ENCODE measurements at places on chromosomes 4 and X. TPM values are rescaled to one million over a fixed set of nuclear protein-coding genes. Genes with fewer than 3 reads are reported as not detected.

The TMEM47 gene
- total RNA-seq = not detected

The MAGEA2 gene
- not detected for total RNA-seq

The GSX2 gene
- total RNA-seq = not detected

The EVC gene
- 4.7 TPM for total RNA-seq

The FRG2 gene
- total RNA-seq = not detected

The ITM2A gene
- total RNA-seq = 145 TPM

The NUP54 gene
- 58.6 TPM for total RNA-seq

The SCARB2 gene
- total RNA-seq = 22.3 TPM

The SPIN2A gene
- total RNA-seq = 0.81 TPM

The FAM9B gene
- total RNA-seq = not detected

The HSD17B13 gene
- total RNA-seq = 0.30 TPM

DNA sequence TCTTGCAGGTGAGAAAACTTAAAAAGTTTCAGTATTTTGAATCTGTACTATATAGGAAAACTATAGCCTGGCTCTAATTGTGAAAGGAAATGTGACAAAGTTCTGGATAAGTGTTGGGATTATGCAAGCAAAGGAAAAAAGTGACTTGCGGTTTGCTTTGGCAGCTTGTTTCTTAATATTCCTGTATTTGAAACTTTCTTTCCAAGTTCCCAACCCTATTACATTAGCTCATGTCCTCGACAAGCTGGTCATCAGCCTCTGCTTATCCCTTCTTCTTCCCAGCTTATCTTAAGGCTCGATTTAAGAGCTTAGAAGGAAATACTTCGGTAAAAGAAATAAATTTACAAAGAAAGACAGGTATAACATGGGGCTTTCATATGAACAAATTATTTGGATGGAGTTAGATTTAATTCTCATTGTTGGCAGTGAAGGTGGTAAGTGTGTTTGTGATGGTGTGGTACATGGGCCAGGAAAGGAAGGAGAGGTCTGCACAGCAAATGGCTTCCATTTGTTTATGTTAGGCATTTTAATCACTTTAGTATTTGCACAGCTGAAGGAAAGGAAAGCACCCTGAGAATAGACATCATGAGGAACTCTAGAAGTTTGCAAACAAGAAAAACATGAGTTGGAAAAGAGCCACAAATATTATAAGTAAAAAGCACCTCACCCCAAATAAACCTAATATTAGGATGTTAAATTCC, 5.1 kb upstream of the MYOZ2 start:
- DNase-seq = no peak

DNA sequence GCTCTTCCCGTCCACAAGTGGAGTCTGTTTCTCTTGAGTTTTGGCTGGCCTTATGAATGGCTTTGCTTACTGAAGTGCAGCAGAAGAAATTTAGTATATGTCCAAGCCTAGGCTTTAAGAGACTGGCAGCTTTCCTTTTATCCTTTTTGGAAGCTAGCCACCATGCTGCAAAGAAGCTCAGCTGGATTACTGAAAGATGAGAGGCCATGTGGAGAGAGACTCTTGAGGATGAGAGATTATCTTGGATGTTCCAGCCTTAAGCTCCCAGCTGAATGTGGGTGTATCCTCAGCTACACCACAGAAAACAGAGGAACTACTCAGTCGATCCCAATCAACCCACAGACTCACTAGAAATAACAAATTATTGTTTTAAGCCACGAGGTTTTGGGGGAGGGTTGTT, 12.5 kb downstream of the CCNG2 start:
- DNase-seq = no peak

- DNase-seq = no peak
Observed at GRCh38 chr4:15043922-15044321, 41.6 kb downstream of the CPEB2 start.

DNA sequence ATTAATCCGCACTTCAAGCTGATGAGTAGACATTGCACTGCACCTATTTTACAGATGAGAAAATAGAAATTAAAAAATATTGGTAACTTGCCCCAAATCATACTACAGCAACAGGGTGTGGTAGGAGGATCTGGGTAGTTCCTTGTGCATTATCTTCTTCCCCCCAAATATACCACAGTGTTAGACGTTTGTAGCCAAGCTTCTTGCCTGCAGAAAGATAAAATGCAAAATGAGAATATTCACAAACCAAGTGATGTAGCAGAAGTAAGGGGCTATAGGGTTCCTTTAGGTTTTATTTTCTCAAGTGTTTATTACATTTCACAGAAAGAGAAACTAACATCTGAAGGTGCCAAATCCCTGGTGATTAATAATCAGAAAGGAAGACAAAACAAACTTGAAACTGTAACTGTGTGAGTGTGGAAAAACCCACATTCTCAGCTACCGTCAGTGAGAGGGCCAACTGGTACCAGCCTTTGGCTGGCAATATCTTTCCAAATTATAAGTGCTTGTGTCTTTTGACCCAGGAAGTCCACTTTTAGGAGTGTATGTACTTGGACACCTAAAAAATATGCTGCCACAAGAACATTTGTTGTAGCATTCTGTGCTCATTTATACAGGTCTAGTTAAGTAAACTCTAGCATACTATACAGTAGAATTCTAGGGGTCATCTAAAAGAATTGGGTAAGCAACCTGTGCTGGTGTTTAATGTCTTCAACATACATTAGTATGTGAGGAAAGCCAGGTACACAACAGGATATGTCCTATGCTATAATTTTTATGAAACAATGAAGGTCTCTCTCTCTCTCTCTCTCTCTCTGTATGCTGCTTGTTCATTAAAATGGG, 6.7 kb upstream of the CD38 start:
- no peak for DNase-seq

DNA sequence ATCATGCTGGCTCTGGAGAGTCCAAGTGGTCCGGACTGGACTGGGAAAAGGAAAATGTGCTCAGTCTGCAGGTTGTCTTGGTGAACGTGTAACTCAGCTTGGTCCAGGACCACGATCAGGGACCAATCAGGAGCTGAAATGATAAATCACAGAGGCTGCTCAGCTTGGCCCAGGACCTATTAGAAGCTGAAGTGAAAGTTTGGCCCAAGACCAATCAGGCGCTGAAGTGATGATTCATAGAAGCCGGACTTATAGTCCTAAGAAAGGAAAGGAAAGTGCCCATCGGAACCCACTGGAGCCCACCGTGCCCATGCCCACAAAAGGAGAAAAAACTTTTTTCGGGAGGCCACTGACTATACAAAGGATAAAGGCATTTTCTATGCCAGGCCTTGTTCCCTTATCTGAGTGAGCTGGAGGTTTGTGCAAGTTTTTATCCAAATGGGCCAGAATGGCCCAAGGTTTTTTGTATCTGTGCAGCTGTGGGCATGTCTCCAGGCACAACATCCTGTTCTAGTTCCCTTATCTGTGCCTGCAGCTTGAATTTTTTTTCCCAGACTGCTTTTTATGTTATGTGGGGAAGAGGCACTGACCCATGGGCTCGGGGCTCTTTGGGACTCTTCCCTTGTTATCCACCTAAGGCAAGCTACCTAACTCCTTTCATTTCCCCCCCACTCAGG, 194.4 kb downstream of the FAM133A start:
- DNase-seq = no peak

DNA sequence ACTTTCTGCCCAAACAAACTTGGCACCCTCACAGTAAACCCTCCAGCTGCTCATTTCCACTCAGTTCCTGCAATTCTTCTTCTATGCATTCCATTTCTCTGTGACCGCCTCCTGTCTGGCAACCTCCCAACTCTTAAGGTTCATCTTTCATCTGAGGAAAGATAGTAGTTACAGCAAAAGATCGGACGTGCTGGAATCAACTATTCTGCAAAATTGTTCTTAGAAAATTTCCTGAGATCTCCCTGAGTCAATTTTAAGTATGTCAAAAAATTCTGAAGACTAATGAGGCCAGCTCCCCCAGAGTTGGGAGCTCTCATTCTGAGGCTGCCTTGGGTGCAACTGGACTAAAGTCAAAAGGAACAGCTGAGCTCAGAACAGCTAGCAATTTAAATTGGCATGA, 1026.0 kb downstream of the ADGRL3 start:
- DNase-seq = no peak

- DNase-seq = no peak
Observed at GRCh38 chrX:68403038-68403437, 30.3 kb downstream of the OPHN1 start.

GRCh38 chr4:26255989-26256388, 64.8 kb upstream of the RBPJ start:
- no peak for DNase-seq

DNA sequence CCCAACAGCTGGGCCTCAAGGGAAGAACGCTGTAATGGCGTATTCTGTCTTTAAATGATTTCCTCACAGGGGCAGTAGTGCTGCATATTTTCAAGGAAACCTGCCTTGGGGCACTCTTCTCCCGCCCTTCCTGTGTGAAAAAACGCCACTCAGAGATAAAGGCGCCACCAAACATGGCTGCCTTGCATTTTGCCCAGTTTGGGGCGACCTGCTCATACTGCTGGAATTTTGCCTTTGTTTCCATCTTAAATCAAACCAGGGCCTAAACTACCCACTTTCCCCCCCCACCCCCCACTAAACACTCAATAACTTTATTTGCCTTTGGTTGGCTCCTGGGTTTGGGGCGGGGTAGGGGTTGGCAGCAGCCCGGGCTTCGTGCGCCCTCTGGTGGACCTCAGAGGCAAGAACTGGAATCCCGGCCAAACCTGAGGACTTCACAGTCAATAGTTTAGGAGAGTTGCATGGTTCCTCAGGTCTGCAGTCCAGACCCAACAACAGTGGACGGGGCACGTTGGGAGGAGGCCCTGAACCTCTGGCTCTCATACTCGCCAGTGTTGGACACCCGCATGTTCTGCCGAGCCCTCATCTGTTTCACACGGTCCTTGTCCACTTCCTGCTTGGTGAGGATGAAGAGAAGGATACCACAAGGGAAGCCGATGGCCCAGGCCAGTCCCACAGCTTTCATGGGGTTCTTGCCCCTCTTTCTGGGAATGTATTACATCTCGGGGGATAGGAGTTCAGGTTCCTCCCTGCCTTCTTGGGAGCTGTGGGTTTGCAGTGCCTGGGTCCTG, 220.1 kb upstream of the STK26 start:
- DNase-seq = peak; percentile 31

DNA sequence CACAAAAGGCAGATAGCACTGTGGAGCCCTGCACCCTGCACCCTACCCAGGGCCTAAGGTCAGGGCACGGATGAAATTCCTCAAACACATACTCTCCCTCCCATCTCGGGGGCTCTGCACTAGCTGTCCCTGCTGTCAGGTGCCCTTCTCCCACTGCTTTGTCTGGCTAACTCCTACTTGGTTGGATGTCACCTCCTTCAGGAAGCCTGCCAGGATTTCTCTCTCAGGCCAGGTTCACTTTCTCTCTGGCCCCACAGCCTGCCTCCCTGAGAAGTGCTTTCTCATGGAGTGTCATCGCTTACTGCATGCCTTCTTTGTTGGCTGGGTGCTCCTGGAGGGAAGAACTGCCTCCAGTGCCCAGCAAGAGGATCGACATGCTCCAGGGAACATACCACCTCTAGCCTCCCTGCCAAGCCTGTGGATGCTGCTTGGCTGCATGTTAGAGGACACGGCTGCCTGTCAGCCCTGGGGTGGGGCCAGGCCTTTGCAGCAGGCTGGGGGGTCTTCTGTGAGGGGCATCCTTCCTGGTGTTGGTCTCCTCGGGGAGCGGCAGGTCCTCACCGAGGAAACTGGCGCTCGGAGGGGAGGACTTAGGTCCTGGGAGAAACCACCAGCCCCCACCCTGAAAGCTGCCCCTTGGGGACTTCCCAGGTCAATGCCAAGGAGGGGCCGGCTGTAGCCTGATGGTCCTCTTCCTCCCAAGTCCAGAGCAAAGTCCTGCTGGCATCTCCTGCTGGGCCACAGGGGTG, 15.0 kb downstream of the ABLIM2 start:
- no peak for DNase-seq

GRCh38 chr4:68267433-68267944, 22.0 kb upstream of the TMPRSS11B start:
- no peak for DNase-seq

- no peak for DNase-seq
Observed at GRCh38 chrX:43581888-43582539, 74.1 kb upstream of the MAOA start.

DNA sequence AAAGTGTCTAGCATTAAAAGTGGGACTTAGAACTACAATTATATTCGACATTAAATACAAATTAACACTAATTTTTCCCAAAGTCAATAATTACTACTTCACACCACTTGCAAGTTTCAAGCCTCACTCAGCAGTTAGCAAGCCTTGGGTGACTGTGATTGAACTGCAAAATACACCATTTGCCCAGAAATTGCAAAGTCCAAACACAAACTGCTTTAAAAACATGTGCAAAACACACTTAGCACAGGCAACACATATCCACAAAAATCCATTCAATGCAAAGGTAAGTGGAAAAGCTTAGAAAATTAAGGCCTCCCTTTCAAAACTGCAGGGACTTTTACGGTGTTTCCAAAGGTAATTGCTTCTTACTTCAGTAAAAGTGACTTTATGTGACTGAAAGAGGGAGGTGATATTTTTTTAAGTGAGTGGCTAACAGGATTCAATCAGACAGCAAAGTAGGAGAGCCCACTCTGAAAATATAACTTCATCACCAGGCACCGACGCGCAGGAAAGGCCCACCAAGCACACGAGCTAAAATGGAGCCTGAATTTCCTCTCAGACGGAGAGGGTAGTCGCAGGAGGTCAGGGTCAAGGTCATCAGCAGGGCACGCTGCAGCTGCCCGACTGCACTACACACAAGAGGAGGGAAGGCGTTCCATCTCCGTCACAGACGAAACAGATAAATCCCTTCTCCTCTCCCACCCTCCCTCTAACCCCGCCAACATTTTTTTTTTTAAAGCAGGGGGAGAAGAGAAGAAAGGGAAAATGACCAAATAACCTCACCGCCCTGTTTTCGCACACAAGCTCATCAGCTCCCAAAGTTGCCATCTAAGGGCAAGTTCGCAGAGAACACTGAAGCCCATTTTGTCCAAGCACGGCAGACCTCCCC, 3.1 kb downstream of the ZNF827 start:
- DNase-seq = peak; percentile 21

- DNase-seq = no peak
Observed at GRCh38 chr4:167492007-167492406, 257.7 kb upstream of the SPOCK3 start.

DNA sequence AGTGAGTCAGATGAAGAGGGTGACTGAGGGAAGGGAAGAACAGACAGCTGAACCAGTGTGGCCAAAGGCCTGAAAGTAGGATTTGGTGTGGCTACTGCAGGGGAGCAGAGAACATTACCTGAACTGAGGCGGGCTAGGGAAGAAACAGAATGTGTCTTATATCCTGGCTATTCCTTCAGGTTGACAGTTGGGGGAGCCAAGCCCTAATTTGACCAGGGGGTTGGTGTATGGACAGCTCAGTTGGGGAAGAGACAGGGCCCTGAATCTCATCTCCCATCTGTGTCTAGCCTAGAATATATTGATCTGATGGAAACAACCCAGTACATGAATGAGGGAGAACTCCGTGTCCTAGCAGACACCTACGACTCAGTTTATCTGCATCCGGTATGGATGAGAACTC, 4.2 kb downstream of the HDAC6 start:
- no peak for DNase-seq

All from activated CD4-positive, alpha-beta memory T cell treated with anti-CD3 and anti-CD28 coated beads, Interleukin-2, amount 10 ng/mL, durations not matched to agents 7 days and 5 days (primary cell).